ENCODE measurements at places on chromosomes 3 and 15.

GRCh38 chr3:63967675-63968611 is 55.4 kb downstream of the PSMD6 start:
- DNase-seq: no peak

GRCh38 chr3:69330891-69331400 is 54.9 kb downstream of the FRMD4B start:
- DNase-seq: no peak

DNA sequence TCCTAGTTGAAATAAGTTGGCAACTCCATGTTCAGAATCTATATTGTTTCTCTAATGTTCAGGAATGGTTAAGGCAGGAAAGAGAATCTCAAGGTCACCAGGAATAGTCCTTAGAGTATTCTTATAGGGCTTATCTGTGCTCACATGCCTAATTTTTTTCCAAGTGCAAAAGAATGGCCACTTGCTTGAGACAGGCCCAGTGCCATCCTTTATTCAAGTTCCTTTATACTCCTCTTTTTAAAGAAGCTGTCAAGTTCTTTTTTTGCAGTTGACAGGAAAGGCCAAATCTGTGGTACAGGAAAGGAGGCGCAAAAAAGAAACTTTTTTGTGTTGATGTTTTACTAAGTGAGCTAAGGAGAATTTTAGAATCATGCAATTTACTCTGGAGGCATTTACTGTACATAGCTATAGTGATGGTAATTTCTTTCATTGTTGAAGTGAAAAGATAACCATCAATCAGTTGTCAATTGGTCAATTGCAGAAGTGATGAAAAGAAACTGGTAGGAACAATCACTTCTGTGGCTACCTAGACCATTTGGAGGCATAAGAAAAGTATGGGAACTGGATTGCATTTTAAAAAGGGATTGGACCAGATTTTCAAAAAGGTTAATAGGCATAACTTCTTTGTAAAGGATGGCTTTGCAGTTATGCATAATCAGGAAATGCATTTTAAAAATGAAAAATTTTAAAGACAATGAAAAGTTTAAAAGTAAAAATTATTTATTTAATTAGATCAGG is 102.5 kb upstream of the SOX2 start:
- no peak for DNase-seq

DNA sequence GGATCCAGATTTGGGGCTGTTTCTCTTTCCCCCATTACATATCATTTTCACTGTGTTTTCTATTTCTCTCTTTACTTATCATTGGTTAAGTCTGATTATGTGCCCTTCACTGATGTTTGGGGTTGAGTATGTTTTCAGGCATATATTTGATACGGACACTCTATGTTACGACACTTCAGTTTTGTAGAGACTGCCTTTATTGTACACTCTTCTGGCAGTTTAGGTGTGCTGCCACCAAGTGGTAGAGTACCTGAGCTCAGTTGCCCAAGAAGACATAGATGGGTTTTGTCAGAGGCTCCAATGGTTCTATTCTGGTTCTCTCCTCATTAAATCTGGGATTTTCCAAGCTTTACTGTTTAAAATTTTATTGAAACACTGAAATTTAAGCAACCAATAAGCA is 255.0 kb upstream of the ROPN1 start:
- no peak for DNase-seq

- no peak for DNase-seq
These were observed 37.5 kb upstream of the CLRN1 start for GRCh38 chr3:151009981-151010380.

DNA sequence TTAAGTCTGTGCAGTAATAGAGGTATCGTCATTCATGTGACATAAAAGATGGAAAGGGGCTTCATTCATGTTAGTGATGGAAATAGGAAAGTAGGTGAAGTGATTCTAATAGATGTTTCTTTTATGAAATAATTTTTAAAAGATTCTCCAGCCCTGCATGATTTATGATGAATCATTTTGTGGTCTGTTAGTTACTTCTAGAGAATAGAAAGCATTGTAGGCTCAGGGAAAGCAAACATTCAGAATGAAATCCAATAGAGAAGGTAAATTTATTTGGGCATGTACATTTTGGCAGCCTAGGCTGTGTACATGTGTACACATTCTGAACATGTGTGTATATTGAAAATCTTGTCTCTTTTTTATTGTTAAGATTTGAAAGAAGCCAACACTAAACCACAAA is 23.1 kb downstream of the PPARG start:
- no peak for DNase-seq

DNA sequence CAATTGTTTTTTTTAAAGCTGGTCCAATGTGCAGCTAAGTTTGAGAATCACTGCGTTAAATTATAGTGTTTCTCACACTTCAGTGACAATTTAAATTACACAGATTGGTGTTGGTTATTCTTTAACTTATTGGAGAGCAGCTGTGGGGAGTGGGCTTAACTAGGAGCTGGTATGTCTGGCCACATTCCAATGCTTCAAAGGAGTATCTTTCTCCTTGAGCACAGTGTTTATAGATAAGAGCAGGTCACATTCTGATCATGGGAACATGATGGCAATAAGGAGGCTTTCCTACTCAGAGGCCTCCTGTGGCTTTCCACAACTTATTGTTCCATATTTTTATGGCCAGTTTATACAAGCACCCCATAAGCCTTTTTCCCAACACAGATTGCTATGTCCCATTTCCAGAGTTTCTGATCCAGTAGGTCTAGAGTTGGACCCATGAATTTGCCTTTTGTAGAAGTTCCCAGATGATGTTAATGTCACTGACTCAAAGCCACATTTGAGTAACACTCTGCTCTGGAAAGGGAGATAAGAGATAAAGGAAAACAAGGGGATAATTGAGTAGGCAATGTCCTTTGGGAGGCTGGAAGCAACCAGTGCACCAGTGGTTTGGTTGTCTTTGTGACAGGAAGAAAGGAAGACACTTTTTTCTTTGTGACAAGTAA is 33.0 kb upstream of the PLSCR4 start:
- no peak for DNase-seq
